Stimulated activated CD8-positive, alpha-beta memory T cell treated with anti-CD3 and anti-CD28 coated beads, Interleukin-4, amount 100 ng/mL, for 1 hour (primary cell): ENCODE measurements at places on chromosomes 2 and 18.

DNA sequence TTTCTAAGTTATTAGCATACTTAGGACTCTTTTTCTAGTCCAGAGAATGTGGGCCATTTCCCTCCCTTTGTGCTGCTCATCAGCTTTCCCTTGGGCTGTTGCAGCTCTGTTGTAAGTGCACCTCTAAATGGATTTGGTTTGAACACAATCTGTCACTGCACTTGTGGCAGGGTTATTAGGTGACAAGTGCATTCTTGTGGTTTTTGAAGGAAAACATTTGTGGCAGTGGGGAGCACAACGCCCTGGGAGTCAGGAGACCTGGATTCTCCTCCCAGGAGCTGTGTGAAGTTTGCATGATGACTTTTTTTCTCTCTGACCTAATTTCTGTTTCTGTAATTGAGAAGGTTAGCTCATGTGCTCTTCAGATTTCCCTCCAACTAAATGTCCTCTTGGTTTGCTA is 630.9 kb upstream of the FAM98A start:
- DNase-seq = no peak

DNA sequence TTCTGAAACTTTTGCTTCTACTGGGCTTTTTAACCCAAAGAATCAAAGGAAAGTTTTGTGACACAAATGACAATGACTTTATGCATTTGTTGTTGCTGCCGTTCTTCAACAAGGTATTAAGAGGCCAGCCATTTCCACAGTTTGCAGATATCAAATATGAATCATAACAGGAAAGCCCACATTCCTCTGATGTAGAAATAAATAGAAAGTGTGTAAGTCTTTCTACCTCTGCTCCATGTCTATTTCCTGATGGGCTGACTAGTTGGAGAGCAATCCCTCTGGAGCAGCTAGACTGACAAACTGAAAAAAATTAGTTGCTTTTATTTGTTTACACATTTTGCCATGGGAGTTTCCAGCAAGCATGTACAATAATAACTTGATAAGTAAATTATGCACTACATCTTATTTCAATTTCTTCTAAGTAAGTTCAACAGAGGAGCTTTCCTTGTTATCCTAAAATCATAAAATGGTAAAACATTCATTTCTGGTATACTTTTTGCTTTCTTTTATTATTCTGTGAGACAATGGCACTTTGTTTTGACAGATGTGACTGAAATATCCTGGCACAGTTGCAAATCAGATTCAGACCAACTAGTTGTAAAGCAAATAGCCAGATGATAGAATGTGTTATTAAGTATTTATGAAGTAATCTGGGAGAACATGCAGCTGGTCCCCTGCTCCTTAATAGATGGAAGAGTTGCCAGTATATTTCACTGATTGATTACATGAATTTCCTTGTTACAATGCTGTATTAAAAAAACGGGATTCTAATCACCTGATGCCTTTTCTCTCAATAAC is 266.7 kb downstream of the METTL4 start:
- no peak for DNase-seq

DNA sequence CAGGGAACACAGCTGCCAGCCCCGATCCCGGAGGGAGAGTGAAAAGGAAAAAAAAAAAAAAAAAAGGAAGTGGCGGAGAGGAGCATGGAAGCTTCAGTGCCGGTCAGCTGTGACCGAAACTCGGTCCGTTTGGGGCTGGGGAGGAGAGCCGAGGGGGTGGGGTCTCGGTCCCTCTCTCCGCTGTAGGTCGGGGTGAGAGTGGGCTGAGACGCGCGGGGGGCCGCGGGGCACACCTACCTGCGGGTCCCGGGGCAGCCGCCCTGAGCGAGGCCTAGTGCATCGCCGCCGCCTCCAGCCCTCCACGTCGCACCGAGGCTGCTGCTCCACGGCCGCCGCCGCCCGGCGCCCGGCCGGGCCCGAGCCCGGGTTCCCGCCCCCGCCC is 536 bp downstream of the VPS54 start:
- no peak for DNase-seq

- DNase-seq = peak; percentile 31
Measured at GRCh38 chr2:148813603-148814065, 61.4 kb upstream of the KIF5C start.

DNA sequence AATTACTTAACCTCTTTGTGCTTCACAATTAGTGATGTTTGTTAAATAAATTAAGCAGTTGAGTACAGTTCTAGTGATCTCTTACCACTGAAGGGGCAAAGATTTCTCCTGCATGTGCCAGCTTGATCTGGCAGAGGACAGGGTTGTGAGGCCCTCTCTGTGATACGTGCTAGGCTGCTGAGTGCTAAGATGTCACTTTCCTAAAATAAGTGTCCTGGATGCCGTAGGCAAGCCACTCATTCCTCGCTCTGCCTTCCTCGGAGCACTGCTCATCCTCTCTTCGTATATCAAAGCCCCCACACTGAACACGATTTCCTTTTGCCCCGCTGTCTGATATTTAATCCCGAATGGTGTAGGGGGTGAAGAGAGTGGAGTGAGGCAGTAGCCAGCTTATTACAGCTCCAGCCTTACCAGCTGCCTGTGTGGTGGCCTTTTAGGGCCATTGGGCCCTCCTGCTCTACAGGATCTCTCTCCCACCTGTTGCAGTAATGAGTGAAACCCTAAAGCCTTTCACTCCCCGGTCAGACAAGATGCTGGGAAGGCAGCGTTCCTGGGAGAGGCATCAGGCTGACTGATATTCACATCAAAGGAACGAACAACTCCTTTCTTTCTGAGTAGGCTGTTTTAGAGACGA is 40.5 kb downstream of the PTPRM start:
- no peak for DNase-seq

DNA sequence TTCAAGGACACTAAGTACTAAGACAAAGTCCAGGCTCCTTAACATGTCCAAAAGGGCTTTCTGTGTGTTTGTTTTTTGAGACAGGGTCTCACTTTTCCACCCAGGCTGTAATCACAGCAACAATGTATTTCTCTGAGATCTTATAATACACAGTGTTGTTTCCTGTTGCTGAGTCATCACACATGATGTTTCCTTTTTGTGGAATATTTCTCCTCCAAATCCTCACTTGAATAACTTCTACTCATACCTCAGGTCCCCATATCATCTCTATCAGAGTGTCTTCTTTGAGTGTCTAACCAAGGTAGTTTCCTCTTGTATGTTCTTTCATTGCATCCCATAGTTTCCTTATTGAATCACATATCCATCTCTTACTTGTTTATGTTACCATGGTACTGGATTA is 632.0 kb upstream of the PIK3C3 start:
- DNase-seq = no peak

- no peak for DNase-seq
Measured at GRCh38 chr2:176178038-176178756, 10.3 kb upstream of the HOXD1 start.

- no peak for DNase-seq
Measured at GRCh38 chr18:36295880-36296301, 1.6 kb upstream of the FHOD3 start.

DNA sequence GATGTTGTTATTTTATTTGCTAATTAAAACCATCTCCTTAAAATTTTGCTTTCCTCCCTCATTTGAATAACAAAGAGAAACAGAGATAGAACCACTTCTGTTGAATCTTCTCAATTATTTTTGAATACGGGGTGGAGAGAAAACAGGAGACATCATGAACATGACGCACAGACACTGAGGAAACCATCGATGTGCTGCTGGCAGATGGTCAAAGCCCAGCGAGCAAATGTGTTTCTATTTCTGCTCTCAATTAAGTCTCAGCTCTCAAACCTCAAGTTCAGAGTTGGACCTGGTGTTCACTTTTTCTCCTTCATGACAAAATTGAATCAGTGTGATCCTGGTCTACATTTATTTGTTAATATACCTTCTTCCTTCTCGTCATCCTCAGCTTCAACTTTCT is 36.1 kb upstream of the TWIST2 start:
- no peak for DNase-seq

- DNase-seq = no peak
Measured at GRCh38 chr2:111653103-111653624, 230.8 kb downstream of the ANAPC1 start.

GRCh38 chr2:120747281-120747680 is 11.6 kb downstream of the GLI2 start:
- no peak for DNase-seq

DNA sequence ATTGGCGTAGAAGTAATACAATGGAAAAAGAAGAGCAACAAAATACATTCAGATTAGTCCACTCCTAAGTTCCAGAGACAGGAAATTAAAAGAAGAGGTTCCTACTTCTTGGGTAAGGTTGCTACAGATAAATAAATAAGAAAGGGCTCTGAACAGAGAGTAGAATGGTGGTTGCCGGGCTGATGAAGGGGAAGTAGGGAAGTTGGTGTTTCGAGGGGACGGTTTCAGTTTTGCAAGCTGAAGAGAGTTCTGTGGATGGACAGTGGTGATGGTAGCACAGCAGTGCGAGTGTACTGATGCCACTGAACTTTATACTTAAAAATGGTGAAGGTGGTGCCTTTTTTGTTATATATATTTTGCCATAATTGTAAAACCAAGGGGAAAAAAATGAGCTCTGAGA is 48.2 kb downstream of the CABYR start:
- no peak for DNase-seq

DNA sequence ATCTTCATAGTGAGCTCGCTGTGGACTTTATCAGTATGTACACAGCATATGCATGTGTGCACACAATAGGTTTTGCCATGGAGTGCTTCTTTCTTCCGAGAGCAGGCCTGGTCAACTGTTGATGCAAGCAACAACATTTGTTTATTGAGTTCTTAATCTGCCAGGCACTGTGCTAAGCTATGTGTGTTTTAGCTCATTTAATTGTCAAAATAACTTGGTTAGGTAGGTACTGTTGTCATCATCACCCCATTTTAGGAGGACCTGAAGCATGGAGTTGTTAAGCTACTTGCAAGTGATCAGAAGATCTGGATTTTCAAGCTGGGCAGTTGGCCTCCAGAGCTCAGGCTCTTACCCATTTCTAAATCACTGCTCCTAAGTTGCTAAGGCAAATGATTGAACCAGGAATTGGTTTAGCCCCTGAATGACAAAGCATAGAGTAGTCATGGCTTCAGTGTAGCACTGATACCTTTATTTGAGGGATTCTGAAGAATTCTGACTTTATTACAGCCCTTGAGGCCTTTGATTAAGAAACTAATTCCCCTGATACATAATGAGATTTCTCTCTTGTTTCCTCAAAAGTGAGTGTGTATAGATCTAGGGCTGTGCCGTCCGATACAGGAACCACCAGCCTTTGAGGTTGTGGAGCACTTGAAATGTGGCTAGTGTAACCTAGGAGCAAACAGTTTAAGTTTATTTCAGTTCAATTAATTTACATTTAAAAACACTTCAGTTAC is 132.9 kb downstream of the FMNL2 start:
- no peak for DNase-seq

DNA sequence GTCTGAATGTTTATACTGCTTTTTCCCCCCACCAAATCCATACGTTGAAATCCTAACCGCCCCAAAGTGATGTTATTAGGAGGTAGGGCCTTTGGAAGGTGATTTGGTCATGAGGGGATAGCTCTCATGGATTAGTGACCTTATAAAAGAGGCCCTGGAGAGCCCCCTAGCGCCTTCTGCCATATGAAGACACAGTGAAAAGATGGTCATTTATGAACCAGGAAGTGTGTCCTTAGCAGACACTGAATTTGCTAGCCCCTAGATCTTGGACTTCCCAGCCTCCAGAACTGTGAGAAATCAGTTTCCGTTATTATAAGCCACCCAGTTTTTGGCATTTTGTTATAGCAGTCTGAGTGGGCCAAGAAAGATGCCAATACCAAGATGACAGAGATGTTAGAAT is 7.2 kb upstream of the TSN start:
- no peak for DNase-seq

GRCh38 chr18:8816816-8817215 is 111.5 kb downstream of the MTCL1 start:
- no peak for DNase-seq

- DNase-seq = no peak
Measured at GRCh38 chr2:226066391-226066790, 666.9 kb downstream of the NYAP2 start.
